Activated naive CD8-positive, alpha-beta T cell treated with anti-CD3 and anti-CD28 coated beads for 36 hours (primary cell): ENCODE measurements at places on chromosomes 7 and 10.

DNA sequence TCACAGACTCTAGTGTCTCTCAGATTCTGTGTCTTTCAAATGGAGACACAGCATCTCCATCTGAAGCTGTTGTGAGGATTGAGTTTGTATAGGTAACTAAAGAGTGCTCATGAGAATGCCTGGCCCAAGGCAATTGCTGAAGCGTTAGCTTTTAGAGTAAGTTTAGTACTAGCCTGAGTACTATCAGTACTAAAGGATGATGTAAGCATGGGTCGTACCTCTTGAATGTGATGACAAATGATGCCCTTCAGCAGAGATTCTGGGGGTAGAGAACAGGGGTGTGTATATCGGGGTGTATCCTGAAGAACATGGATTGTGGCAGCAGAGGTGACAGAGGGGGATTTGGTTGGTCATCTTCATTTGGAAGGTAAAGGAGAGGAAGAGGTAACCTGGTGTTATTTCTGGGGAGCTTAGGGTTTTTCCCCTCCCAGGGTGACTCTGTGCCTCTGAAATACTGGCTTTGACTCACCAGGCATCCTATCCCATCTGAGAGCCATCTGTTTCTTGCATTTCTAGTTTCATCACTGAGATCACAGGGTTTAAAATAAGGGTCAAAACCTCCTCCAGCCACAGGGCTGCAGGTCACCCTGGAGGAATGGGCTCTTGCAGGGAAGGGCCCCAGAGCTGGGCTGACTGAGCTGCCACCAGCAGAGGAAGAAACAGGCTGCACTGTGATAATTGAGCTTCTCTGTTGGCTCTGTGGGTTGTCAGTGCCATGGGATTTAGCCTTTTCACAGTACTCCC lies 756.0 kb downstream of the KCNMA1 start:
- H3K27ac ChIP-seq: no peak overlapping the region
- H3K4me3 ChIP-seq: no peak overlapping the region
- H3K4me1 ChIP-seq: peaks cover 2% of the 10 kb centered on the region
- DNase-seq: no peak

DNA sequence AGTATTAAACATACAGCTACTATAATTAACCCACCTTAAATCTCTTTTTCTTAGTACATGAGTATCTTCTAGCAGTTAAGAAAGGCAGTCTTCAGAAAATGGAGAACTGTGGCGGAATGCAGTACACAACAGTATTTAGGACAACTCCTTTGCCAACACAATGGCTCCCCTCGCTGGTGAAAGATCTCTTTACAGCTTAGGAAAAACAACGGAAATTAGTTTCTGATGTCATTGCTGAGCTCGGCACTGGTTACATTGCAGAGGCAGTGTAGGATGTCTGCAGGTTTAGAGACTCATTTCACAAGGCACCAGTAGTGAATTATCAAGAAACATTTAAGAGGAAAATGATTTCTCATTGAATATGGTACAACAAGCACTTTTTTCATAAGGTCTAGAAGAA lies 43.4 kb downstream of the GLRX3 start:
- H3K4me3 ChIP-seq: no peak overlapping the region
- H3K4me1 ChIP-seq: peaks cover 10% of the 10 kb centered on the region
- no peaks in the 10 kb centered on the region for H3K27me3 ChIP-seq
- H3K27ac ChIP-seq: no peak overlapping the region

DNA sequence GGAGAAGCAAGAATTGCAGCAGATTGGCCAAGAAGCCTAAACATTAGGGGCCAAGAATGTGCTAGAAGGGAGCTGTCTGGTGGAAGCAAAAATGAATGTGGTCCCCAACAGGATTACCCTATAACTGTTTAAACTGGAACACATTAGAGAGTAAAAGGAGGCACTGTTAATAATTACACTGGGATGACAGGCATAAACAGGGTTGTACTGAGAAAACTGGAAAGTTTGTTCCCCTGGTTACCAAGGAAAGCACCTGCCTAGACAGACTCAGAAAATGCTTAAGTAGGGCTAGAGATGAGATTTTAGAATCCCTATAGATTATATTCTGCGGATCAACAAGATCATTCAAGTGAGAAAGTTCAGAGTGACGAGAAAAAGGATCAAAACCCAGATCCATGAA lies 100.8 kb downstream of the CTTNBP2 start:
- H3K4me1 ChIP-seq: no peaks in the 10 kb centered on the region
- H3K27me3 ChIP-seq: peaks cover 3% of the 10 kb centered on the region
- no peak overlapping the region for H3K27ac ChIP-seq
- no peaks in the 10 kb centered on the region for H3K36me3 ChIP-seq
- DNase-seq: no peak

DNA sequence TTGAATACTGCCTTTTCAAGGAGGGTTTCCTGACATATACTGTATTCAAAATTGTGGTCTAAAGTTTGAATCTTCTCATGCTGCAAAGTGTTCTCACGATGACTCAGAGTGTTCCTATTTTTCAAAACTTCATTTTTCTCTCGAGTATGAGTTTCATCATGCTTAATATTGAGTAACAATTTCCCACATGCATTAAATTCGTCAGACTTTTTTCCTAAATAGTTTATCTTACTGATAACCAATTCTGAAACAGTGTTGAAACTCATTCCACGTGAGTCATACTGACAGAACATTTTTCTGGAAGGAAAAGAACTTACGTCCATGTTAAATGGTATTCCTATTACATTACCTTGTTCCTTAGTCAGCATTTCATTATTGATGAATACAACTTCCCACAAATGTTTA lies 44.1 kb downstream of the ZNF33B start:
- no peaks in the 10 kb centered on the region for H3K27me3 ChIP-seq
- no peak for DNase-seq
- no peak overlapping the region for H3K27ac ChIP-seq
- H3K36me3 ChIP-seq: peaks cover 85% of the 10 kb centered on the region

DNA sequence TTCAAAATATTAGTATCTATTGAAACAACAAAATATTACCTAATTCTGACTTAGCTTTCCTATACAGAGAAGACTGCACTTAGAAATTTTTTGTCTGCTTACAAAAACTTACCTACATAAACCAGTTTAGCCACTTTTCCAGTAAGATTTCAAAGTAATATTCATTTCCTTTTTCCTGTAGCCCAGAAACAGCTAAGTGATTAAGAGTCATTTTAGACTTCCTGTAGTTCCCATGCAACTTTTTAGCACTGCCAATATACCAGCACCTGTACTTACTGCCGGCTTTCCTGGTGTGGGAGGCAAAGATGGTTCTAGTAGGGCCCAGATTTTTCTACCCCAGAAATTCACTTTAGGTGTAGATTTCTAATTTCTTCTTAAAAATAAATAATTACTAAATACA lies 21.8 kb downstream of the NT5C2 start:
- peaks cover 8% of the 10 kb centered on the region for H3K36me3 ChIP-seq
- H3K4me1 ChIP-seq: peaks cover 1% of the 10 kb centered on the region
- no peak overlapping the region for H3K4me3 ChIP-seq
